Esophagus mucosa (tissue), 1 donor: ENCODE measurements at places on chromosomes 12 and 14.
A peak's percentile ranks its signal among the peaks of the same experiment; 100 is the strongest.

- no peak for ATAC-seq
Observed at GRCh38 chr12:95723693-95724384, 66.7 kb downstream of the NTN4 start.

GRCh38 chr12:69008520-69008919 lies 75.5 kb upstream of the CPM start:
- ATAC-seq = peak; percentile 96

GRCh38 chr14:65492266-65492665 lies 79.7 kb downstream of the FUT8 start:
- no peak for ATAC-seq

DNA sequence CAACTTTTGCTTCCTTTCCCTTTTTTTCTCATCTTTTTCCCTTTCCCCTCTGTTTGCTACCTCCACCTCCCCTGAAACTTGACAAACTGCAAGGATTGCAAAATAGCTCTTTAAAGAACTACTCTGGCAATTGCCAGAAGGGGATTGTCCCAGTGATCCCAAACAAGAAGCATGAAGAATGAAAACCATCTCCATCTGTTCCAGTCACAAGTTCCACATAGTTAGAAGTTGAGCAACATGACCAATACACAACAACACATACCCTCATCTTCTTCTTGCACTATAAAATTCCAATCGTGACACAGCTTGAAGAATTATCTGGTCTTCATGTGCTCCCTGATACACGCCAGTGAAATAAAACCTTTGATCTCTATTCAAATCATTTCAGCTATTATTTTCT lies 93.7 kb upstream of the USP15 start:
- ATAC-seq = no peak

GRCh38 chr12:112413855-112414625 lies 4.6 kb upstream of the RPL6 start:
- ATAC-seq = no peak

DNA sequence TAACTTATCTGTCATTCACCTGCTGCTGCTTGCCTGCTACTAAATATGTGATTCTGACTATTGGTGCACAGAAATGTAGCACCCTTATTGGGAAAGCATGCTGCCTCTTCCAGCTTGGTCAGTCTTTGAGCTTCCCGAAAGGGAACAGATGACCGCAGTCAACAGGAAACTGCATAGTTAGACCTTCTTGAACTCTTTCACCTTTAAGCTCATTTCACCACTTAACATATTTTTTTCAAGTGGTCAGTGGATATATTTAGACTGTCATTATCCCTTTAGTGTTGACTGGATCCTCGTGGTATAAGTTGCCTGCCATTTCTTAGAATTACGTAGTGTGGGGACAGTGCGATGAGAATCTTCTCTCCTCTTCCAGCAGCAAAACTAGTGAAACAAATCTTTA lies 224.9 kb downstream of the FBXL14 start:
- no peak for ATAC-seq

DNA sequence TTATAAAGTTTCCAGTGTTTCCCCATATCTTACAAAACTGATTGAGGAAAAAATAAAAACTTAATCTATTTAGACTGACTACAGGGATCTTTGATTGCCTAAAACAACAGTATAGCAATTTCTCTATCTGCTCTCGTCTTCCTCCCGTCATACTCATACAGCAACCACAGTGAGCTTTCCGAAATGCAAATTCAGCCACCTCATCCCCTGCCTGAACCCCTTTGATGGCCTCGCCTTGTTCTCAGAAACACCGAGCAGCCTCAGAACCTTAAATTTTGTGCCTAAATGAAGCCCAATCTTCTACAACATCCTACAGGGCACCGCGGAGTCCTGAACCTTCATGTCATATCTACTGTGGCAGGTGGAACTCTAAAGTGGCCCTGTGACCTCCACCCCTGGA lies 223.7 kb upstream of the TMEM132C start:
- ATAC-seq = no peak

GRCh38 chr12:14260011-14260993 lies 105.2 kb upstream of the ATF7IP start:
- ATAC-seq = peak; percentile 73

DNA sequence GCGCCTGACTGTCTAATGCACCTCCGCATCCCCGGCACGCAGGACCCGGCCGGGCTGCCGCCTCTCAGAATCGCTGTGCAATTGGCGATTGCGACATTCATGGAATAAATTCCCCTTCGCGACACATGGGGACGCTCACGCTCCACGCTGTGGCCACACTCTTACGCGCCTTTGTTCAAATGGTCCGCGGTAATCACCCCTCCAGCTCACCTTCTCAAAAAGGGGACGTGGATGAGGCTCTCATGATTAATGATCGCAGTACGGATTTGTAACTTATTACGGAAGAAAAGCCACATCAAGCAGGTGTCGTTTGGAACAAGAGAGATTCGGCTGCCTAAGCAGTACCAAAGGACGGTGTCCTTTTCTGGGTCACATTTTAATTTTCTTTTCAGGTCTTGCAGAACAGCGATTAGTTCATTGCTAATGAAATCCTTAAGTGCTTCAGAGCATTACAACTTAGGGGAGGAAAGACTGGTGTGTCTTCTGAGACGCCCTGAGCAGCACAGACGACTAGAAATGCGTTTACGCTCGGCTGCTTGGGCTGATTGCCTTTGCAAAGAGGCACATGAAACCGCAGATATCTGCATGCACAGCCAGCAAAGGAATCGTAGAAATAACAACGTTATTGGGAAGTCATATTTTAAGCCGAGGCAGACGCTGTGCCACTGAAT lies 37.3 kb upstream of the ADGRD1 start:
- peak; percentile 55 for ATAC-seq

DNA sequence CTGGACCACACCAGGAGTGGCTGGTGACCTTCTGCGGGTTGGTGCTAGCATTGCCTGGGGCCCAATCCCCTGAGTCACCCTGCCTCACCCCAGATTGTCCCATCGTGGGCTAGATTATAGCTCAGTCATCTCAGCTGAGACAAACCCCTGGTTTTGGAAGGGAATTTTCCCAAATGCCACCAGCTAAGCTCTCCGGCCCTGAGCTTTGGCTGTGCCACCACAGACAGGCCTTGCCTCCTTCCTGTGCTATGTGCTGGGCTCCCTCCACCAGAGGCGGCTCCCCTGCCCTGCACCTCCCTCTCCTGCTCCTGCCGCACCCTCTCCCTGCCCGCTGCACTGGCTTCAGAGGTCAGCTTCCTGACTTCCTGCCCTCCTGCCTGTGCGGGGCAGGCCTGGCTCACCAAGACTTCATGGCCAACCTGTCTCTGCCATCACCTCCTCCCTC lies 196.3 kb downstream of the TSPAN9 start:
- ATAC-seq = peak; percentile 38

DNA sequence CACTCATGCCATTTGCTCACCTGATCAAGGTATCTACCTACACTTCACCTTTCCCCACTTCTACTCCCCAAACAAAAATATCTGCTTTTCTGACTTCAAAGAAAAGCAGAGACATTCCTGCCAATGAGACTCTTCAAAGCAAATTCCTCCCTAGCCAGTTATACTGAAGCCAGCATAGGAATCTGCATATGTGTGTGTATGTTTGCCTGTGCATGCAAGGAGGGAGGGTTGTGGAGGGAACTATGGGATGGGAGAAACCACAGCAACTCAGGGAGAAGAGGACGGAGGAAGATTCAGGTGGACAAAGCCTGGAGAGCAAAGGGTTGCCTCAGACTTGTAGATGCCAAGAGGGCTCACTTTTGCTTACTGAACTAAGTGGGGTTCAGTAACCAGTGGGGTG lies 26.4 kb upstream of the VDR start:
- no peak for ATAC-seq

GRCh38 chr12:66495709-66496108 lies 183.2 kb downstream of the GRIP1 start:
- ATAC-seq = no peak

DNA sequence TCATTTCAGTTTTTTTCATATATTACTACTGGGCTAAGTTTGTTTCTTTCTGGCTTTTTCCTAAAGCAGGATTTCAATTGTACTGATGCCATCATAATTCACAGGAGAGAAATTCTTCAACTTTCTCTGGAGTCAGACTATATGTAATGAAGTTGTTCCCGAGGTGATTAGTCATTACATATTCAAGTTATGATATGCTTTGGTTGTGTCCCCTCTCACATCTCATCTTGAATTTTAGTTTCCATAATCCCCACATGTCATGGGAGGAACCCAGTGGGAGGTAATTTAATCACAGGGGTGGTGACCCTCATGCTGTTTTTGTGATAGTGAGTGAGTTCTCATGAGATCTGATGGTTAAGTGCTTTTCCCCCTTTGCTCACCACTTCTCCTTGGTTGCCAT lies 227.5 kb upstream of the LRIG3 start:
- no peak for ATAC-seq

GRCh38 chr14:88868558-88869159 lies 44.2 kb downstream of the TTC8 start:
- peak; percentile 58 for ATAC-seq

GRCh38 chr12:67241482-67241881 lies 27.7 kb upstream of the CAND1 start:
- ATAC-seq = no peak

- ATAC-seq = peak; percentile 34
Observed at GRCh38 chr12:12439636-12440035, 82.8 kb downstream of the BORCS5 start.

GRCh38 chr12:46110223-46110611 lies 119.8 kb upstream of the SCAF11 start:
- peak; percentile 59 for ATAC-seq

GRCh38 chr12:129071362-129071761 lies 218.1 kb downstream of the GLT1D1 start:
- no peak for ATAC-seq

- ATAC-seq = no peak
Observed at GRCh38 chr12:32753605-32754004, 2.1 kb downstream of the YARS2 start.

- no peak for ATAC-seq
Observed at GRCh38 chr12:60501124-60501729, 905.4 kb downstream of the SLC16A7 start.

DNA sequence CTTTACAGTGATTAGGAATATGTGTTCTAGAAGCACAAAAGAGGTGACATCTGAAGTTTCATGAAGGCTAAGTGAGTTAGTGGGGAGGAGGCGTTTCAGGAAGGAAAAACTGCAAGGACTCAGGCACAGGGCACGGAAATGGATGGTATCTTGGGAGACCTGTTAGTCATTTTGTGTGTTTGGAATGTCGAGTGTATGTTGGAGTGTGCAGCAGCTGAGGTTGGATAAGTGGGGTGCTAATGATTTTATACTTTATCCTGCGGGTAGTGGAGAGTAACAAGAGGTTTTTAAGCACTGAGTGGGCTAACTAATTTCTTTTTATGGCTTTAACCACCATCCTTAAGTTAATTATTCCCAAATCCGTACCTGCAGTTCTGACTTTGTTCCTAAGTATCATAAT lies 571.5 kb upstream of the FBXO33 start:
- no peak for ATAC-seq

DNA sequence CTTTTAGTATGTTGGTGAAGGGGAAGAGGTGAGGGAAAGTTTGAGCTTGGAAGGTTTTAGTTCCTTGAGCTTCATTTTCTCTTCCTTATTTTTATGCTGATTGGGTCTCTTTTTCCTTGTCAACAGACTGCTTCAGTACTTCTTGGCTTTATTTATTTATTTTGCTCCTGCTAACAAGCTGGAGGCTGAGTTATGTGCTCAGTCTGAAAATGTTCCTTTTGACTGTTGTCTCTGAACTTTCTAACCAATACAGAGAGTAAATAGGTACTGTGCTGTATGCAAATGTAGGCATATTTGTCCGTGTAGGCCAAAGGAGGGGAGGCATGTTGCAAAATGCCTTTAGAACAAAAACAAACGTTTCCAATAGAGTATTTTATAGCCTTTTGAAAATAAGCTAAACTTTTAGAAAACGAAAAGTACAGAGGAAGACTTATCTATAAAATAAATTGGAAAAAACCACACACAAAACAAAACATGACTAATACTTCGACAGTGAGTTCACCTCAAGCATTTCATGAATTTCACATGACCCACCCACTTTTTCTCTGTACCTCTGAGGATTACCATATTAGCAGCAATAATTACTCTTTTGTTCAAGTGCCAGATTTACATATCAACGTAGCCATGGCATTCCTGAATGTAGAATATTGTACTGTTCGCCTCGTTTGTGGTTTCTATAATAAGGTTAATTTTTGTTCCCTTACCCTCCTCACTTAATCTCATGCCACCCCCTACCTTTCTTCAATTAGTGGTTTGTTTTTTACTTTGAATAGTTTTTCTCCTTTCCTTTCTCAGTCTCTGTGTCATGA lies 4.7 kb upstream of the CREBL2 start:
- ATAC-seq = peak; percentile 45
